MM.1S (cell line): ENCODE measurements at places on chromosomes 7 and 10.

- DNase-seq, result no peak
Measured at GRCh38 chr10:119550827-119551226, 8.3 kb upstream of the RGS10 start.

DNA sequence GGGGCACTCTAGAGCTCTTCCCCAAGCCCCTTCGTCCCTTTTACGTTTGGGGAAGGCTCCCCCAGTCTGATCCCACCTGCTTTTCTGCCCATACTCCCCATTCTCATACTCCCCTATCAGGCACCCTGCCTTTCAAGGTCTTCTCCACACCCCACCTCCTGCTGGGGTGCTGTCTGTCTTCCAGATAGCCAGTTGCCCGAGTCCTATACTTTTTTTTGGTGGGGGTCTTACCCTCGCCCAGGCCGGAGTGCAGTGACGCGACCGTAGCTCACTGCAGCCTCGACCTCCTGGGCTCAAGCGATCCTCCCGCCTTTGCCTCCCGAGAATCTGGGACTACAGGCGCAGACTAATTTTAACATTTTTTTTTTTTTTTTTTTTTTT is 775 bp upstream of the ABHD11 start:
- DNase-seq, result no peak

- peak; percentile 31 for DNase-seq
Measured at GRCh38 chr7:51789489-51789888, 472.9 kb upstream of the COBL start.

DNA sequence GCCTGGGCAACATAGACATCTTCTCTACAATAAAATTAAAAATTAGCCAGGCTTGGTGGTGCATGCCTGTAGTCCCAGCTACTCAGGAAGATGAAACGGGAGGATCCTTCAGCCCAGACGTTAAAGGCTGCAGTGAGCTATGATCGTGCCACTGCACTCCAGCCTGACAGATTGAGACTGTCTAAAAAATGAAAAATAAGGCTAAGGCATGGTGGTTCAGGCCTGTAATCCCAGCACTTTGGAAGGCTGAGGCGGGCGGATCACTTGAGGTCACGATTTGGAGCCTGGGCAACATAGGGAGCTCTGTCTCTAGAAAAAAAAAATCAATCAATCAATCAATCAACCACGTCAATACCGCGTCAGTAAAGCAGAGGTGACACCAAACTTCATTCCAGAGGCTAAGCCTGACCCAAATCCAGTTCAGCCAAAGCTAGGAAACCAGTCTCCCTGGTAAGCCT is 31.1 kb downstream of the MRPS24 start:
- no peak for DNase-seq

GRCh38 chr10:68628576-68629127 is 68.5 kb downstream of the TET1 start:
- peak; percentile 96 for DNase-seq

- DNase-seq, result no peak
Measured at GRCh38 chr10:2990764-2991163, 76.6 kb upstream of the PFKP start.

- no peak for DNase-seq
Measured at GRCh38 chr10:131846240-131847101, 54.3 kb upstream of the PPP2R2D start.

DNA sequence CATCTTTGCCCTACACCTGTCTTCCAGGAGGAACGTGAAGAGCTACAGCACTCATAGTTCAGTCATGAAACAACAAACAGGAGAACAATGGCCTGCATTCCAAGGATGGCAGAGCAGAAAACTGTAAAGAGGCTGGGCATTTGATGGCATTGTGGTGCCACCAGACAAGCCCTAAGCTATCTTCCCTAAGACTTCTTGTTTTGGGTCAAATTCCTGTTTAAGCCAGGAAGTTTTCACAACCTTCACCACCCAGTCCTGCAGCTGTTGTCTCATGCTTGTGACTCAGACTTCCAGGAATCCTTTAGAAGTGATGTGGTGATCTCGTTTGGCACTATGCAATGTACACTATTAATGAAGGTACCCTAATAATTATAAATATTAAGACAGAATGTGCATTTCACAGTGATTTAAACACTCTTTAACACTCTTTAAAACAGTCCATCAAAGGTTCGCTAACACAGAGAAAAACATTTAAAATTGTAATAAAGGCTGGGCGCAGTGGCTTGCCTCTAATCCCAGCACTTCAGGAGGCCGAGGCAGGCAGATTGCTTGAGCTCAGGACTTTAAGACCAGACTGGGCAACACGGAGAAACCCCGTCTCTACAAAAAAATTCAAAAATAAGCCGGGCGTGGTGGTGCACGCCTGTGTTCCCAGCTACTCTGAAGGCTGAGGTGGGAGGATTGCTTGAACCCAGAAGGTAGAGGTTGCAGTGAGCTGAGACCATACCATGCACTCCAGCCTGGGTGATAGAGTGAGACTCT is 2.7 kb upstream of the HERPUD2 start:
- DNase-seq, result no peak

DNA sequence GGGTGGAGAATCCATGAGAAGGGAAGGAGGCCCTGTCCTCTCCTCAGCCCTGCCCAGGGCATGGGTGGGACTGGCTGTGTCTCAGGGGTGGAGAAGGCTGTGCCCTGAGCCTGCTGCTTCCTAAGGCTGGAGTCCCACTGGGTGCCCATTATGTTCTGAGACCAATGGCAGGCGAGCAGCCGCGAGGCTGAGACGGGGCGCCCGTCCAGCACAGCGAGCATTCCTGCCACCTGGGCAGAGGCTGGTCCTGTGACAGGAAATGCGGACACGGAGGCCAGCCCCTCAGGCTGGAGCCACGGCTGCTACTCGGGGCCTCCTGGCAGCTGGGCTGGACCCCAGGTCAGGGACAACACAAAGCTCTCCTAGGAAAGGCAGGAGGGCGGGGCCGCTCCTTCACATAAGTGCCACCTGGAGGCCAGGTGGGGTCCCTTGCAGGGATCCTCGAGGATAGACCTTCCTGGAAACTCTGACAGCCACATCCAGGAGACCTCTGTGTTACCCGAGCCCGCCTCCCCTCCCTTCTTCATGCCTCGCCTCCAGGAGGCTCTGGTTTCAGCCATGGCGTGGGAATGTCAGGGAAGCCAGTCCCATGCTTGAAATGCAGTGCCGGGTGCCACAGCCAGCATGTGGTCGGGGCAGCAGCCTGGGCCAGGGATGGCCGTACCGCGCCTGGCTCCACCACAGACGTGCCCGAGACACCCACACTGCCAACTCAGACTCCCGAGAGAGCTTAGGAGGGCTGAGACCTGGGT is 173.9 kb downstream of the USP6NL start:
- no peak for DNase-seq

DNA sequence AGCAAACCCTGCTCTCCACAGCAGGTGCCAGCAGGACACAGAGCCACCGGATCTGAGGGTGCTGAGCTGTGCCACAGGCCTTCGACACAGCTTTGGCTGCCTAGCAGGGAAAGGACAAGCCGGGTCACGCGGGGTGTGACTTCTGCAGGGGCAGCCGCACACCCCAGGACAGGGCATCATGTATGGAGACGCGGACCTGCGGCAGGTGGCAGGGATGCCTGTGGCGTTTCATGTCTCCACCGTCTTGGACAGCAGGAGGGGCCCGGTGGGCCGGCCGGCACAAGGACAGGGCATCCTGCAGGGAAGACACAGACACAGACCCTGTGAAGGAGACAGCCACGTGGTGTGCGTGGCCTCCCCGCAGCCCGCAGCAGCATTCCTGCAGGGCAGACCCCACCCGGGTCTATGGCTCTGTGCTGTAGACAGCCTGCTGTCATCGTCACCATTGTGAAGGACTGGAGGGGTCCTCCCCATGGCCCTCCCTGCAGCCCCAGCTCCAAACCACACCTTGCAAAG is 109.2 kb downstream of the PDGFA start:
- DNase-seq, result no peak

- no peak for DNase-seq
Measured at GRCh38 chr7:118793582-118793981, 569.1 kb downstream of the ANKRD7 start.

DNA sequence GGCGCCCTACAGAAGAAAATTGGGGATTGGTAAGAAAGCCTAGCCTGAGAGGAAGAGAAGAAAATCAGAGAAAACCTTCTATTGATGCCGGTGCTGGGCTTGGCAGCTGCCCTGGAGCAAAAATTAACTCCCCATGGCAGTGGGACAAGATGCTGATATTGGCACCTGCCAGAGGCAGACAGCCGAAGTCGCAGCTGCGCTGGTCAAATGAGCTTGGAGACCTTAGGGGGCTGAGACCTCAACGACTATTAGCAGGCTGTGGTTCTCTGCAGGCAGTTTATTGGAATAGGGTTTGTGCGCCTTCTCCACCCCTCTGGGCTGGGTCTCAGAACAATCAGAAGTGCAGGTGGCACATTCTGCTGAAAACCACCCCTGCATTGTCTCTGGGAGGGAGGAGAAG is 213.7 kb downstream of the GFRA1 start:
- DNase-seq, result no peak

DNA sequence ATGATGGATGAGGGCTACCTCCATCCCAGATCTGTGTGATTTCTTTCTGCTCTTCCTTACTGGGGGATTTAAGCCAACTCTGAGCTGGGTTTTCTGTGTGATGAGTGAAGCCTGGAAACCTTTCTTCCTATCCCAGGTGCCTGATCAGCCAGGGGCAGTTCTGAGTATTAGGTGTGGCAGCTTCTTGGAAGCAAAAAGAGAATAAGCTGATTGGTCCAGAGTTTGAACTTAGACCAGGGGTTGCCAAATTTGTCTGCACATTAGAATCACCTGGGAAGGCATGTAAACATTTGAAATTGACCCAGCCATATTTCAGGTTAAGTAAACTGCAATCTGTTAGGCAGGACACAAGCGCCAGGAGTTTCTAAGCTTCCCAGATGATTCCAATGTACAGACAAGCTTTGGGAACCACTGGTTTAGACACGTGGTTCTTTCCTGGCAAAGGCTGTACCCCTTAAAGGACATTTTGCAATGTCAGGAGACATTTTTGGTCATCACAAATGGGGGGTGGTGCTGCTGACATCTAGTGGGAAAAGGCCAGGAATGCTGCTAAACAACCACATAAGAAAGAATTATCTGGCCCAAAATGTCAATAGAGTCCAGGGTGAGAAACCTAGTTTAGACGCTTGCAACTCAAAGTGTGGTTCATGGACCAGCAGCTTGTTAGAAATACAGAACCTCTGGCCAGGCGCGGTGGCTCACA is 160.5 kb upstream of the GHITM start:
- no peak for DNase-seq

DNA sequence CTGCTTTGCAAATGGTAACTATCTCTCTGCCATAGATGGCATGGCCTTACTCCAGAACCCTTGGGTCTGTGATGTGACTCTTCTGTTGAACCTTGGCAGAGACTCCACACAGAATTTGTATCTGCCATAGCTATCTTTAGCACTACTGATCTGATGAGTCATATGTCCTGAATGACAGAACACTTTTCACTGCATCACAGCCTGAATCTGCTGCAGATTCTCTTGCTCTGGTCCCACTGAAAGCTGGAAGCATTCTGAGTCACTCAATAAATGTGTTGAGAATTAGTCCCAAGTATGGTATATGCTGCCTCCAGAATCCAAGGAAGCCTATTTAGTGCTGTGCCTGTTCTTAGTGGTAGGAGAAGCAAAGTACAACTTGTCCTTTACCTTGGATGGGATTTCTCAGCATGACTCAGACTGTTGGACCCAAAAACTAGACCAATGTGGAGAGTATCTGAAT is 39.5 kb upstream of the ANKRD1 start:
- peak; percentile 15 for DNase-seq

DNA sequence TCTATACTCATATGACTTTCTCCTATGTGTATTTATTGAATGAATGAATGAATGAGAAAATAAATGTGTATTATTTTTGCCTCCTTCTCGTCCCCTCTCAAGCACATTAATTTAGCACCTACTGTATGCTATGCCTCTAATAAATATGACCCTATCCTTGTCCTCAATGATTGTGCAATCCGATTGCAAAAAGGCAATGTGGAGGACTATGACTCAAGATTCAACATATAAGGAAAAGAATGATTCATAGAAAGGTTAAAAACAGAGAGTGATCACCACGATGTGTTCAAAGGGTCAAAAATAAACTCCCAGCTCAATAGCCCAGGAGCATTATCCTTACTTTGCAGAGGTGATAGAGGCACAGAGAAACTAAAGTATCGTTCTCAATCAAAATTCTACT is 322.8 kb upstream of the SORCS1 start:
- DNase-seq, result no peak

- no peak for DNase-seq
Measured at GRCh38 chr7:30896036-30896435, 15.6 kb upstream of the AQP1 start.

- DNase-seq, result no peak
Measured at GRCh38 chr7:15396210-15397158, 165.3 kb downstream of the AGMO start.

- DNase-seq, result no peak
Measured at GRCh38 chr10:1280466-1281404, 224.6 kb downstream of the WDR37 start.

- DNase-seq, result no peak
Measured at GRCh38 chr10:72425133-72425532, 70.4 kb upstream of the DNAJB12 start.

- no peak for DNase-seq
Measured at GRCh38 chr10:133442191-133442966, 11.4 kb upstream of the SCART1 start.

GRCh38 chr7:90833443-90833842 is 237.3 kb downstream of the CDK14 start:
- no peak for DNase-seq

DNA sequence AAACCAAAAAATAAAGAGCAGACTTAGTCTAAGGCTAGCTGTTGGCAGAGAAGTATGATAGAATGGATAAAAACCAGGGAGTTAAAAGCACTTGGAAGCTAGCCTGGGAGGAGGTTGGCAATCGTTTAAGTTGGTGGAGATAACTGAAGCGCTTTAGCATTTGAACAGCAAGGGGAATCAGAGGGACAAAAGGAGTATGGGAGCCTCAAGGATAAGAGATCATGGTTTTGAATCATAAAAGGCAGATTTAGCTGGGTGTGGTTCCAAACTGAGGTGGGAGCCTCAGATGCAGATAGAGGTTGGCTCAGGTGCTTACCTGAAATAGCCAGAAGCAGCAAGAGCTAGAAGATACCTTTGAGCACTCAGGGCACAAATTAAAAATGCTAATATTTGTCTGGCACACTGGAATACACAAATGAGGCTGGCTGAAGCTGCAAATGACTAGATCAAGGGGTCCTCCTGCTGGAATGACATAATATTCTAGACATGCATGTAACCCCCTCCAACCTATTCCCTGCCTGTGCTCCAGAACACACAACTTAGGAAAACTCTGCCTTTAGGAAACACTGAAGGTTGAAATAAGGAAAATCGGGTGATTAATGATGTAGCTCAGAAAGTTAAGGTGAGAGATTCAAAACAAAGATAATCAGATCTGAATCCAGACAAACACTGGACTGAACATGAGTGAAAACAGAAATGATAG is 372.3 kb upstream of the LRRN3 start:
- DNase-seq, result no peak

- DNase-seq, result peak; percentile 84
Measured at GRCh38 chr10:75165684-75166622, 44.6 kb upstream of the VDAC2 start.
